ENCODE measurements at places on chromosomes 5 and 9.
A peak's percentile ranks its signal among the peaks of the same experiment; 100 is the strongest.

- DNase-seq = no peak
Measured at GRCh38 chr5:158380661-158381060, 521.7 kb upstream of the CLINT1 start.

GRCh38 chr5:156331181-156331580, 4.2 kb downstream of the SGCD start:
- DNase-seq = no peak

GRCh38 chr5:348726-349125, 27.2 kb downstream of the AHRR start:
- no peak for DNase-seq

GRCh38 chr9:133768859-133769510, 30.8 kb upstream of the SARDH start:
- DNase-seq = no peak

DNA sequence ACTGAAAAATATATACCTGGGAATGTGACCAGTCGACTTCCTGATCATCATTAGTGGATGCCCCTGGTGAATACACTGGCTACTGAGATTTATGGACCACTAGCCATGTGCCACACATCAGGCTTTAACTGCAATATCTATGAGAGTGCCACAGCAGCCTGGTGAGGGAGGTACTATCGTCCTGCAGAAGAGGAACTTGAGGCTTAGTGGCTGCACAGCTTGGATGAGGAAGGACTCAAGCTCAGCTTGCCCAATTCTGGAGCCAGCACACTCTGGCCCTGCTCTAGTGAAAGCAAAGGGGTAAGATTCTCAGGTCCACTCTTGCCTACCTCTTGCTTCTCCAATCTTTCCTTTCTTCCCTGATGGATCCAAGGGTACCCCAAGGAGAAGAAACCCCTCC, 129.3 kb downstream of the ENTREP1 start:
- DNase-seq = no peak

DNA sequence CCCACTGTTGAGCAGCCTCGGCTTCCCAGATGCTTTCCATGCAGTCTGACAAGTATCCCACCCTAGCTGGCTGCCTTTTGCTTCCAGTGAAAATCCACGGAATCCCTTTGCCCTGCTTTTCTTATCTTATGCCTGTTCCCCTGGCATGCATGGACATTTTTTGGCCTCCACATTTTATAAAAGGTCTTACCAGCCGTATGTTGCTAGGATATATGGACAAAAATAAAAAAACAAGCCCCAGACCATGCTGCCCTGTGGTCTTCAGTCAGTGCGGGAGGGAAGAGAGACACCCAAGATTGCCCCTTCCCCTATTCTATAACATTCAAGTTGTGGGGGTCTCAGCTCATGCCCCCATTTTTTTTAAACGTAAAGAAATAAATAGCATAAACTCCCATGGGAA, 129.6 kb downstream of the COL23A1 start:
- DNase-seq = no peak

DNA sequence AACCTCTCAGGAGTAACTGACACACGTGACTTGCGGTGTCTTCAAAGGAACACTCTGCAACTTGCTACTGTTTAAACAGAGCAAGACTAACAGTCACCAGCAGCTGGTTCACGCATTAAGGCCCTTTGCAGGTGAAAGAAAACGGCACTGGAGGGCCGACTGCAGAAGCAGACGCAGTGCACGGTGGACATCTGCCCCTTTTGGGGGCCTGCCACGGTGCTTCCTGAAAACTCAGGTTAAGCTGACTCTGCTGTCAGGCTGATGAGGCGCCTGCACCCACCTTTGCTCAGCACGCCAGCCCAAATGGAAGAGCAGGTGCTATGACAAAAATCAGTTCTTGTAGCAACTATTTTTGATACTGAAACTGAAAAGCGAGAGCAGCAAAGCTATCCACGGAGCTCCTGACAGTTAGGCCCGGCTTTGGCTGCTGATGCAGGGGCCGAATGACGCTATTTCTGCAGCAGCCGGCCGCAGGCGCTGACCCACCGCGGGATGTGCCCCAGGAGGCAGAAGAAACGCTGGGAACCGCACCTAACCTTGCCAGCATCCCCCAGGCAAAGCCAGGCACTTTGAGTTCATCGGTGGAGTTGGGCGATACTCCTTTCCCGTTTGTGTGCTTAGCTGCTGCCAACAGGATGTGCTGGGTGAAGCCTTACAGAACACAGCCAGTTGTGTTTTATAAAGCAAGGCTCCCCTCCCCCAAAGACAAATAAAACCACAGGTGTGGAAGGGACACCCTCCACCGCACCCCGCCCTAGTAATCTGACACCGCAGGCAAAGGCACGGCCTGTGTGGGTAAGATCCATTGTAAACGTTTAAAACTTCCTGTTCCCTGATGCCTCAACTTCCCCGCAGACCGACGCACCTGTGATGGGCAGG, 21.1 kb upstream of the TERT start:
- peak; percentile 58 for DNase-seq

- DNase-seq = no peak
Measured at GRCh38 chr5:170491479-170491878, 12.3 kb upstream of the KCNIP1 start.

DNA sequence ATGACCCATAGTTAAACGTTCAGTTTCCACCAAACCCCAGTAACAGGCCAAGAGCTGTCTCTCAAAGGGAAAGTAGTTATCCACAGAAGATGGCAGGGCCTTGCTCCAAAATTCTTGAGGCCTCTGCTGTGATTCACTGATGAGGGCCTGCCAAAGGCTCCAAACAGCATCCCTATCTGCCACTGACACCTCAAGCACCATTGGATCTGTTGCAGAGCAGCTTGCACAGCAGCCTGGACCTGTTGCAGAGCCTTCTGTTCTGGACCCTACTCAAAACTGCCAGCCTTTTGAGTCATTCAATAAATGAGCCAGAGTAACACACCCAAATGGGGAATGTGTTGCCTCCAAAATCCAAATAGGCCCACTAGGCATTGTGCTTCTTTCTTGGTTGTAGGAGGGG, 741.5 kb upstream of the RGMB start:
- no peak for DNase-seq

DNA sequence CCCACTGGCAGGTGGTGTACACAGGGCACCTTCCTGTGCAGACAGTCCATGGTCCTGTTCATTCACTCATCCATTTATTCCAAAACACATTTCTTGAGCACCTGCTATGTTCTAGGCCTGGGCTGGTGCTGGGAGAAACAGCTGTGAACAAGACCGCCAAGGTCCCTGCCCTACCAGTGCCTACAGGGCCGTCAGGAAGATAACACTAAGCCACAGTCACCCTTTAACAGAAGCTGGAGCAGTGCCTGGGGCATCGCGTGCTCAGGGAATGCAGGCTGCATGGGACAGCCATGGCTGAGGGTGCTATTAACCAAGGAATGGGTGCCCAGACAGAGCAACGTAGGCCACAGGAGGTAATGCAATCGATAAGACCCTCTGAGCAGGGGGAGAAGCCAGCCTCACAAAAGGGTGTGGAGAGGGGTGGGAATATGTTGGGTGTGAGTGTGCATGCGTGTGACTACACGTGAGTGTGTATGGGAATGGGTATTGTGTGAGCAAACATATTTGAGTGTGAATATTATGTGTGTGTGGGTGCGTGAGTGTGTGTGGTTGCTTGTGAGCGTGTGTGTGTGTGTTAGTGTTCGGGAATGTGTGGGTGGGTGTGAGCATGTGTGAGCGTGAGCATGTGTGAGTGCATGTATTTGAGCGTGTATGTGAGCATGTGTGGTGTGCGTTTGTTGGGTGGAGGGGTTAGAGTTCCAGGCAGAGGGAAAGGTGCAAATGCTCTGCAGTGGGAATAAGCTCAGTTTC, 19.1 kb downstream of the DUSP1 start:
- no peak for DNase-seq

- DNase-seq = no peak
Measured at GRCh38 chr5:172479784-172480115, 25.4 kb upstream of the SH3PXD2B start.

DNA sequence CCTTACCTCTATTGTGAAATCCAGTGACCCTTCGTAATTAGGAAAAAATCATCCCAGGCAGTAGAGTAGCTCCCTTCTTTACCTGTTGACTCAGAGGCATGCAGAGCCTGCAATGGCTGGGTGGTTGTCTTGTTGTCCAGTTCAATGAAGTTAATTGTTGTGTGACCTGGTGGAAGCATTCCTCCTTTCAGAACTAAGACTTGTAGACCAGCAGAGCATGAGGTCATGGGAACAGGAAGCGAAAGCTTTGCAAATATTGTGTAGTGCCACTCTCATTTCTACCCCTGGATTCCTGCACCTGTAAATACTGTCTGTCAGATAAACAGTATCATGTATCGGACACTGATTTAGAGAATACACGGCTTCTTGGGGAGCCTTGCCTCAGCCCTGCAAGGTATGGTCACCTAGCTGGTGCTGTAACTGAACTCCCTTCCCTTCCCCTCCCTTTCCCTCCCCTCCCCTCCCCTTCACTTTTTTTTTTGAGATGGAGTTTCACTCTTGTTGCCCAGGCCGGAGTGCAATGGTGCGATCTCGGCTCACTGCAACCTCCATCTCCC, 5.7 kb upstream of the PRXL2C start:
- DNase-seq = no peak

- DNase-seq = no peak
Measured at GRCh38 chr9:4859035-4859434, 66.3 kb downstream of the RCL1 start.

DNA sequence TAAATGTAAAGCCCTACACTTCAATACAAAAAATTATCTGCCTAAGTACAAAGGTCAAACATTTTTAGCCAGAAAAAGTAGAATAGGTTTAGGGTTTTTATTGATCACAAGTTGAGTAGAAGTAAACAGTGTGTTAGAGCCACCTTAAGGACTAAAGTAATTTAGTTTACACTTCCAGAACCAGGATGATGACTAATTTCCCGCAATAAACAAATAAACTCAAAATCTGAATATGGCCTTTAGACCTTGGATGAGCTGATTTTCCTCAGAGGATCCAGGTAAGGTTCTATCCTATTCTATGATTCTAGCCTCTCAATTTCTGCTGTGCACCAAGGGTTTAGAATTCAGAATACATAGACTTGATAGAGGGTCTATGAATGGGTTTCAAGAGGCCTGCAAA, 179.4 kb upstream of the TBCA start:
- DNase-seq = no peak
